Heart left ventricle (tissue), 16 donors: ENCODE measurements at places on chromosomes 11 and 22.

GRCh38 chr22:41821471-41822316, 11.2 kb upstream of the SREBF2 start:
- DNase-seq = no peak

GRCh38 chr11:60978546-60979380, 7.3 kb downstream of the CD6 start:
- no peak for DNase-seq

GRCh38 chr22:38220163-38220562, 18.4 kb downstream of the MAFF start:
- no peak for DNase-seq

GRCh38 chr22:26564672-26565071, 25.3 kb downstream of the TPST2 start:
- DNase-seq = no peak

GRCh38 chr11:1090600-1091331, 16.1 kb downstream of the MUC2 start:
- no peak for DNase-seq

GRCh38 chr11:723120-723883, 17.3 kb downstream of the EPS8L2 start:
- DNase-seq = no peak

DNA sequence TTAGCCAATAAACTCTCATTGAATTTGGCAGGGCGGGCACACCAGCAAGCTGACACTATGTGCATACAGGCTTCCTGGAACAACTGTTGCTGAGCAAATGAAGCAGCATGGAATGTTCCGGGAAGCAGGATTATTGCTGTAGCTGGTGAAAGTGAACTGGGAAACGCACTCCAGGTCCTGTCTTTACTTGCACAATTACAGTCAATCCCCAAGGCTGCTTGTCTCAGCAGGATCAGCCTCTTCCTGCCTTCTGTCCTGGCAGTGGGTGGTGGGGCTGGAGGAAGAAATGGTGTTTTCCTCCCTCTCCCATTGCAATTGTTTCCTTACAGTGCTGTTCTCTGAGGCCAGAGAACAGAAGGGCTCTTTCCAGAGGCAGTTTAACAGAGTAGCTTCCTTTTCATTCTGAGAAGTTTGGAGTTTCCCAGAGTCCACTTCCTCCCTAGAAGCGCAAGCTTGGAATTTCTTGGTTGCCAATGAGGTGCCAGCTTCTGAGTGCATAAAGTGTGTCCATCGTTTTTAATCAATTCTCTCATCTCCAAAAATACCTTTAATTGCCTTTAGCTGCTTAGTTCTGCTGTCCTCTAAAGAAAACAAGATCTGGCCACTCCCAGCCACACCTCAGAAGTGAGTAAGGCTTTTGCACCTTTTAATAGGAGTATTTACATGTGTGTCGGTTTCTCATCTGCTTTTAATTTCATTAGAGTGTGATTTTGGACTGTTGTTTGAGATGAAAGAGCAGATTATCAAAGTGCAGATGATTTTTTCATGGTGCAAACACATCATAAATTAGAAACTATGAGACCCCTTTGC, 19.9 kb downstream of the CD44 start:
- DNase-seq = no peak

DNA sequence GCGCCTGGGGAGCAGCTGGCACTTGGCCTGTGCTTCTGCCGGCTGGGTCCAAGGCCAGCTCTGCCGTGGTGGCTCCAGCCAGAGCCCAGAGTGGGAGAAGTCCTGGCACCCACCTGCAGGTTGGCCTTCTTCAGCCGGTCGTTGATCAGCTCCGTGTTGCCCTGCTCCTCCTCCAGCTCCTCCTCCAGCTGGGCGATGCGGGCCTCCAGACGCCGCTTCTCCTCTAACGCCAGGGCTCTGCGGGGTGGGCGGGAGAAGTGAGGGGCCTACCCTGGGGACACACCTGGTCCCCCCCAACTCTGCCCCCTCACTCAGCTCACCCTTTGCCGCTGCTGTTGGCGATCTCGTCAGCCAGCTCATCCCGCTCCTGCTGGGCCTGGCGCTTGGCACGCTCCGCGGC, 32.6 kb downstream of the APOL1 start:
- DNase-seq = no peak

GRCh38 chr11:71500601-71501021, 26.5 kb upstream of the KRTAP5-7 start:
- DNase-seq = peak; percentile 70

GRCh38 chr11:63660972-63661371, 10.2 kb downstream of the ATL3 start:
- no peak for DNase-seq

GRCh38 chr11:23732026-23732425, 764.8 kb upstream of the LUZP2 start:
- no peak for DNase-seq

DNA sequence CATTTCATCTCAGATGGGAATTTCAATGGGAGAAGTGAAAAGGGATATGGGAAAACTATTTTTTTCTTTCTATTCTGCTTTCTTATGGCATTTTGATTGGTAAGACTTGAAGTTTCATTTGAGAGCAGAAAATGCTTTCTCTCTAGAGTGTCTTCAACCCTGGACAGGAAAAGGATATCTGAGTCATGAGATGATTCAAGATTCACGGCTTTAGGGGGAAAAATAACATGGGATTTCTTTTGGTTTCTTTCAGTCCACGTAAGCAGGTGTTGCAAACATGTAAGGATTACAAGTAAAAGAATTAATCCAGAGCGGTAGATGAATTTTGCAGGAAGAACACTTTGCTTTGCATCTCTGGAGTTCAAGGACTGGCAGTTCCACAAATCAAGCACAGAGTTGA, 1001.0 kb upstream of the TENM4 start:
- no peak for DNase-seq
